ENCODE measurements at places on chromosomes 7 and 10.
A peak's percentile ranks its signal among the peaks of the same experiment; 100 is the strongest.

- no peak overlapping the region for H3K27ac ChIP-seq
- H3K4me3 ChIP-seq = no peak overlapping the region
- no peaks in the 10 kb centered on the region for H3K4me1 ChIP-seq
These were observed 619.5 kb upstream of the SEMA3D start for GRCh38 chr7:85806321-85806720.

GRCh38 chr7:117582219-117582704 is 102.4 kb downstream of the CFTR start:
- H3K27me3 ChIP-seq = no peaks in the 10 kb centered on the region
- no peak for DNase-seq
- no peaks in the 10 kb centered on the region for H3K36me3 ChIP-seq
- no peak overlapping the region for H3K27ac ChIP-seq
- H3K4me1 ChIP-seq = no peaks in the 10 kb centered on the region

GRCh38 chr7:69959789-69960499 is 361.7 kb downstream of the AUTS2 start:
- peaks cover 48% of the 10 kb centered on the region for H3K4me1 ChIP-seq
- H3K27me3 ChIP-seq = no peaks in the 10 kb centered on the region
- H3K36me3 ChIP-seq = no peaks in the 10 kb centered on the region
- H3K27ac ChIP-seq = no peak overlapping the region
- no peak for DNase-seq

GRCh38 chr10:61837755-61838171 is 63.7 kb upstream of the ARID5B start:
- H3K27me3 ChIP-seq = no peaks in the 10 kb centered on the region
- no peak for DNase-seq
- H3K4me3 ChIP-seq = no peak overlapping the region
- no peak overlapping the region for H3K27ac ChIP-seq

- DNase-seq = no peak
- peaks cover 44% of the 10 kb centered on the region for H3K27me3 ChIP-seq
- no peaks in the 10 kb centered on the region for H3K36me3 ChIP-seq
- peaks cover 11% of the 10 kb centered on the region for H3K4me1 ChIP-seq
- peak overlapping the region; percentile 32 for H3K27ac ChIP-seq
These were observed 6.0 kb downstream of the PARD3 start for GRCh38 chr10:34808801-34809745.

GRCh38 chr7:140159497-140159896 is 17.3 kb downstream of the KDM7A start:
- H3K4me1 ChIP-seq = peaks cover 38% of the 10 kb centered on the region
- peaks cover 3% of the 10 kb centered on the region for H3K36me3 ChIP-seq
- H3K4me3 ChIP-seq = no peak overlapping the region
- no peak overlapping the region for H3K27ac ChIP-seq
- H3K27me3 ChIP-seq = no peaks in the 10 kb centered on the region

DNA sequence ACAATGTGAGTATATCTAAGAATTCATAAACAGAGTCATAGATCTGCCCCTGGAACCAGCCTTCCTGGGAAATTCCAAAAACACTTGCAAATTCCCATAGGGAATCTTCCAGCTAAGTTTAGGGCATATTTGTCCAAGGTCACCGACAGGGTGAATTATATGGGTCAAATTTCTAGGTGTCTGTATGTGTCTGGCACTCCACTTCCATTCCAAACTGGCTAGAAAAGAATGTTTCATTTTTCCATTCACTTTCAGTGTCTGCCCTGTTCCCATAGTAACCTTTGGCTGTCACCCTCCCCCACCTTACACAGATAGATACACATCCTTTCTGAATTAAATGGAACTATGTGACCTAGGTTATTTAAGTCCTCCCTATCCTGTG is 230.9 kb downstream of the CREB5 start:
- no peak overlapping the region for H3K4me3 ChIP-seq
- no peak overlapping the region for H3K27ac ChIP-seq
- H3K27me3 ChIP-seq = peaks cover 8% of the 10 kb centered on the region

All from stimulated activated naive B cell treated with anti-CD40 and anti-IgM and Interleukin-4, amounts not matched to agents 10 μg/mL and 1 μg/mL and 100 μg/mL, for 72 hours (primary cell).